Stimulated activated CD8-positive, alpha-beta memory T cell treated with anti-CD3 and anti-CD28 coated beads, Interleukin-7, amount 100 ng/mL, for 1 hour (primary cell): ENCODE measurements at places on chromosomes 2 and 18.

DNA sequence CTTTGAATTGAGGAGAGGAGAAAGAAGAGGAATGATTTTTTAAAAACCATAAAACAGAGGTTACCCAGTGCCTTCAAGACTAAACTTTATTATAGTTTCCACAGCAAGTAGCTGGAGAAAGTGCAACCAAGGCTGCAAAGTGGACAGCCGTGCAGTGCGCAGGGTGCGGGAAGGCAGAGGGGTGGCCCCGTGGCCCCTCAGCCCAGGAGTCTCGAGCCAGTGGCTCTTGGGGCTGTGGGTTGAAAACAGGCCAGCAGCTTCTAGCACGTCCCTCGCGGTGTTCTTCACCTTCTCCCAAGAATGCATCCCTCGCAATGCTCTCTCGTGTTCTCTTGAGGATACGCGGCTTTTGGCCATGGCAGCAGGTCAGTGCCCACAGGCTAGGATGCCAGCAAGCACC, 28.5 kb upstream of the ALKAL2 start:
- DNase-seq, result no peak

DNA sequence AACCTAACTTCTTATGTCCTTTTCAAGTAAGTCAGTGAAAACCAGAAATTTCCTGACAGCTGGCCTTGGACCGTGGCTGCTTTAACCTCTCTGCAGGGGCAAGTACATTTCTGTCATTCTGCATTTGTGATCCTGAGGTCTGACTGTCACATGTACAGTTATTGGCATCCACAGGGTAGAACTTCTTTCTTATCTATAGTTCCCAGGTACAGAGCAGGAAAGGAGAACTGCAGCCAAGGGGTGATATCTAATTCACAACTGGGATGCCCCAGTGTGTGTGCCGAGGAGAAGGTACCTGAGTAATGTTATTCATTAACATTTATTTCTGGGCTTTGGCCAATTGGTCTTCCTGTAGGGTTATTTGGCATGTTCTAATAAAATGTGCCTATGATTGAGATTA, 468.9 kb downstream of the PARD3B start:
- DNase-seq, result no peak

- DNase-seq, result no peak
These were observed 7.4 kb downstream of the DYSF start for GRCh38 chr2:71460595-71461303.

DNA sequence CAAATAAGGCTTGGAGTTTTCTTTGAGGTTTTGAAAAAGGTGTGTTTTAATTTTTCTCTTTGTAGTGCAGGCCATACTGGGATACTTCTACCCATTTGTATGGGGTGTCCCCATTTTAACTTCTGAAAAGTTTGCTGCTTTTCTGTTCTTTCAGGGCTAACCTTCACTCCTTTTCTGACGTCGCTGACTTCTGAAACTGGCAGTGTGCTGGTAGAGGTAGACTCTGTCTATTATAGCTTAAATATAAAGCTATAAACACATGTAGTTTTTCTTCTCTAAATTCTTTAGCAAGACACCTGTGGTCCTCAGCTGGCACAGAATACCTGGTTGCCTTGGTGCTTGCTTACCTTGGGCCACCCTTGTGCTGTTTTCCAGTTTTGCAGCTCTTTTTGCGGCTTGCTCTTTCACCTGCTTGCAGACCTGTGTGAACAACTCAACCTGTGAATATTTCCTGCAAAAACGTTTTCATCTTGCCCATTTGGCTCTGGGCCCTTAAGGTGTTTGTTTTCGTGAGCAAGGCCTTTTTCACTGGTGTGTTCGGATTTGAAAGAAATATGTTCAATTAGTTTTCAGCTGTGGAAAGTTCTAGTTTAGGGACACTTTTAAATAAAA, 42.2 kb downstream of the PHLPP1 start:
- DNase-seq, result no peak
